AG04450 (cell line): ENCODE measurements at places on chromosomes 7 and 10. TPM values are rescaled to one million over a fixed set of nuclear protein-coding genes. Genes with fewer than 3 reads are reported as not detected.

GRCh38 chr7:151607464-151607867 is 87.8 kb upstream of the RHEB start:
- no peak for DNase-seq

- no peak for DNase-seq
Observed at GRCh38 chr7:87885018-87885417, 8.7 kb downstream of the DBF4 start.

DNA sequence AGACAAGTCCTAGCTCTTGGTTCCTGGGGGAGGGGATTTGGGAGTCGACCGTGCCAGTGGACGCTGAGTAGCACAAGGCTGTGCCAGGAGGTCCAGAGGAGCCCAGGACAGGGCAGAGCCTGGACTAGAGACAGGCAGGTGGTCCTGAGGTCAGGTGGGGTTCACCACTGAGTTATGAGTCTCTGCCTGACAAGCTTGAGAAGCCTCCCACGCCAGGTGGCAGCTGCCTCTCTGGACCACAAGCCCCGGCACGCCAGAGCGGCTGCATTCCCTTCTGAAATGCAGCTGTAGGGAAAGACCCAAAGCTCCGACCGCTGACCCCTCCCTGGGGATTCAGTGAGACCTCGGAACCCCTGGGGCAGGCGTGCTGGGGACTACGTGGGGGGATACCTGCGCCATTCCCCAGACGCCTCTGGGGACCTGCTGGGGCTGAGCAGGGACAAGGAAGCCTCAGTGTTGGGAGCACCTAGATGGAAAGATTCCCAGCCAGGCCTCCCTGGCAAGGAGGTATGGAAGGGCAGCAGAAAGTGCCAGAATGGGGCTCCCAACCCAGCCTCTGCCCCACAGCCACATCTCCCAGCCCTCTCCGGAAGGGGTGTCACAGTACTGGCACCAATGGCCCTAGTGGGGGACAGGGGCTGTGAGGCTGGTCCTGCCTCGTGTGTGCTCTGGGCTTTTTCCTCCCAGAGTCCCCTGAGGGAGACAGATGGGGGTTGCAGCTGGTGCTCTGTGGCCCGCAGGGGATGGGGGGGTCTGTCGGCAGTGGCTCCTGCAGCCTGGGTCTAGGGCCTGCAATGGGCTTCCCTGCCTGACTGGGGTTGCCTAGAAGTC is 29.0 kb downstream of the PDGFA start:
- DNase-seq: no peak

DNA sequence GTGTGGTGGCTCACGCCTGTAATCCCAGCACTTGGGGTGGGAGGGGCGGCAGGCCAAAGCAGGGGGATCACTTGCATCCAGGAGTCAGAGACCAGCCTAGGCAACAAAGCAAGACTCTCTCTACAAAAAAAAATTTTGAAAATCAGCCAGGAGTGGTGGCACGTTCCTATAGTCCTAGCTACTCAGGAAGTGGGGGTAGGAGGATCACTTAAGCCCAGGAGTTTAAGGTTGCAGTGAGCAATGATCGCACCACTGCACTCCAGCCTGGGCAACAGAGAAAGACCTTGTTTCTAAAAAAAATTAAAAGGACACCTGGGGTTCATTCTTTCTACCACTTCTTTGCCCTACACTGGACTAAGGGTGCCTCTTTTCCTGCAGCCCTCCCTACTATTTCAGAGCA is 15.1 kb downstream of the WAPL start:
- no peak for DNase-seq

DNA sequence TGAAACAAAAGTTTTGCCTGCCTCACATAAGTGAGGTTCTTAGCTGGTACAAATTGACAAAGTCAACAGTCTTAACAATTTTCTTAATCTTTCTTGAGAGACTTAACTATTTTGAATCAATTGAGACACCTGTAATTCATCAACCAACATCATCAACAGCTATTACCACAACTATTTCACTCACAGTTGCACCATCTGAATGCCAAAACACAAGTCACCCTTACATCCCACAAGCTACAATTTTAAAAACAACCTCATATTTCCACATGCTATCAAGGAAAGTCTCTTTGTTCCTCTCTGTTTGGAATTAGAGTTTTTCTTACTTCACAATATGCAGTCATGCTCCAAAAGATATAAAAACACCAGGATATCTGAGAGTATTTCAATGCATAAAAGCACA is 4.9 kb downstream of the SMURF1 start:
- no peak for DNase-seq

DNA sequence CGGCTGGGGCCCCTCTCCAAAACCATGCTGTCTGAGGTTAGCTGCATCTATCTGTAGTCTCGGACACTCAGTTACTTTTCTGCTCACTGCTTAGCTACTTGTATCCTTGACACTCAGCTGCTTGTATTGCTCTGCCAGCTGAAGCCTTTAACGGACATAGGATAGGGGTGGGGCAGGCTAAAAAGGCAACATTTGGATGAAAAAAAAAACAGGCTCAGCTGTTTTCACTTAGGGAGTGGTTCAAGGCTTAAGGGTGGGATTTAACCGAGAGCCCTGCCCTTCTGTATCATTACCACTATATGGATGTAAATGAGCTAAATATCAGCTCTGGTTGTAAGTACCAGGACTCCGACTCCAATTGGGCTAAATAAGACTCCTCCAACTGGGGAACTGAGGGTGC is 28.6 kb downstream of the LSMEM1 start:
- DNase-seq: no peak

DNA sequence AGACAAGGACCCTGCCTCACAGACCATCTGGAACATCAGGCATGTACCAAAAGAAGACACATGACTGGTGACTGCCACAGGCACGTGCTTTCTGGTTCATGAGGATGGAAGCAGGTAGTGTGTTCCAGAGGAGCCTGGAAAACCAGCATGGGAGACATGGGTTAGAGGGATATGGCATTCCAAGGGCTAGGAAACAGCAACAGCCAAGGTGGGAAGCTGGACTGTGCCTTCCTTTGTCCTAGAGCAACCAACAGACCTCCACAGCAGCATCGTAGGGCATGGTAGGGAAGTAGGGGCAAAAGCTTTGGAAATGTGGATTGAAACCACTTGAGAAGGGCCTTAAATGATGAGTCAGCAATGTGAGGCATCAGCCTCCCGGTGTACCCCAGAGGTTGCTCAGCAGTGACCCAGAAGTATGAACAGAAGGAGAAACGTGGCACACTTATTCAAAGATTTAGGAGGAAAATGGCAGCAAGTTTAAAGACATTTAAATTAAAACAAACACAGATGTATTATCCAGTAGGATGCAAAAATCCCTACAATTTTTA is 51.0 kb downstream of the PRLHR start:
- no peak for DNase-seq

DNA sequence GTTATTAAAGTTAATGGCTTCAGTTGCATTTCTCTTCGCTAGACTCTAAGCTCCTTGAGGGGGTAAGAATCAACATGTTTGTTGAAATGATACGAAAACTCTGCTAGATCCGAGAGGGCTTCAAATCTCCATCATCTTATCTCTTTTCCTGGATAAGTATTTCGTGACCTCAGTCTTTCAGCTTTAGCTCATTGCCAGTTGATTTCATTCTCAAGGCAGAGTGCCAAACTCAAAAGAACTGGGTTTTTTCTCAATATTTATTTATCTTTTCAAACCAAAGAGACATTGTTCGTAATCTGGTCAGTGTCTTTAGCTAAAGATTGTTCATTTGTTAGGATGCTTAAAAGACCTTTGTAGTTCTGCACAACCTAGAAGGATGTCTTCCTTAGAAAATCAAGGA is 108.9 kb downstream of the ARID5B start:
- DNase-seq: no peak

GRCh38 chr7:159331462-159331861 is 186.8 kb upstream of the VIPR2 start:
- DNase-seq: no peak

DNA sequence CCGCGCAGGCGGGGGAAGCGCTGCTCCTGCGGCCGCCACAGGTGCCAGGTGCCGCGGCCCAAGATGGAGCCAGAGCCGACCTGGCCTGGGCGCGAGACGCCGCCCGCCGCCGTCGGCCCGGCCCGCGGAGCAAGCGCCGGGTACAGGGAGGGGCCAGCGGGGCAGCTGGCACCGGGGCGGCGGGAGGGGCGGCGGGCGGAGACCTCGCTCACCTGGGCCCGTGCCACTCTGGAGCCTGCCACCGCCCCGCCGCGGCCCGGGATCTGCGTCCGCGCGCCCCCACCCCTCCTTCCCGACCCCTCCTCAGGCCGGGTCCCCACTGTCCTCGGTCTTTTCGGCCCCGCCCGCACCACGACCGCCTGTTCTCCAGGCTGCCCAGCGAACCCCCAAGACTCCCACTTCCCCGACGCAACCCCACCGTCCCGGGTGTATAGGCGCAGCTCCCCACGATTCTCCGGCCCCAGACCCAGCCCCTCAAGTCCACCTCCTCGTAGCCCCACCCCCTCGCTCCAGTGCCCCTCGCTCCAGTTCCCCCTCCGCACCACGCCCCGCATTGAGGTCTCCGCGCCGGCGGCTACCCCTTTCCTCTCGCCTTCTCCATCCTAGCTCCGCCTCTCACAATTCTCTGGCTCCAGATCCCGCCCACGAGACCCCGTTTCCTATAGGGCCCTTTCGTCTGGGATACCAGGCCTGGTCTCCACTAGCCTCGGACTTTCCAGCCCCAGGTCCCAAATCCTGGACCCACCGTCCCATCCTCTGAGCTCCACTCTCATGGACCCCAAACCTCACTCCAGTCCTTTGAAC is at the start of gene GPRIN2:
GPRIN2 (minus strand) TSS at position 144 of the 804 bp plus-strand sequence. CDS start 5,922 bp downstream, outside the sequence.
- no peak for DNase-seq

DNA sequence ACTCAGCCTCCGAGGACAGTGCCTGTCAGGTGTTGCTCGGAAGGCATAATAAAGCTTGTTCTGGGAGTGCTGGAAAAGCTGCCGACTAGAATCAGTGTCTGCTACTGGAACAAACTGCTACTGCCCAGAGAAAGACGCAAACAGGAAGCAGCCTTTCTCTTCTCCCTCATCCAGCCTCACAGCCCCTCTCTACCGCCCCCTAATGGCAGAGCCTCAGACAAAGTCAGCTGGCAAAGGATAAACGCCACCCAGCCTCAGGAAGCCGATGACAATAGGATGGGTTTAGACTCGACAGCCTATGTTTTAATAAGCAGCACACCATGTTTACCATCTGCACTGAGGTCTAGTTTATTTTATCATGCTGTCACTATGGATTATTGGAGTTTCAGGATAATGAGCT is 169.5 kb upstream of the LYZL1 start:
- DNase-seq: no peak

GRCh38 chr10:36301139-36301538 is 659.0 kb upstream of the FZD8 start:
- no peak for DNase-seq

DNA sequence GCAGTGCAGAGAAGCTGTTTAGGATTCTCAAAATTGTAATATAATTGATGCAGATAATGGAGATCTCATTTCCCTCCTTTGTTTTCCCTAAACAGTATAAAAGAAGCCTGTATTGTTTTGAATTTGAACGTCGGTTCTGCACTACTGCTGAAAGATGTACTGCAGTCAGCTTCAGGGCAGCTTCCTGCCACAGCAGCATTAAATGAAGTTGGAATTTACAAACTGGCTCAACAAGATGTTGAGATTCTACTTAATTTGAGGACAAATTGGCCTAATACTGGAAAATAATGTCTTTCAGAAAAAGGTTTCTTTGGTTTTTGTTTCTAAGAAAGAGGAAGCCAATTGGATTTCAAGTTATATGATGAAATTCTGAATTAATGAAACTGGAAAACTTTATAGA is 14.3 kb downstream of the EFCAB10 start:
- DNase-seq: no peak

DNA sequence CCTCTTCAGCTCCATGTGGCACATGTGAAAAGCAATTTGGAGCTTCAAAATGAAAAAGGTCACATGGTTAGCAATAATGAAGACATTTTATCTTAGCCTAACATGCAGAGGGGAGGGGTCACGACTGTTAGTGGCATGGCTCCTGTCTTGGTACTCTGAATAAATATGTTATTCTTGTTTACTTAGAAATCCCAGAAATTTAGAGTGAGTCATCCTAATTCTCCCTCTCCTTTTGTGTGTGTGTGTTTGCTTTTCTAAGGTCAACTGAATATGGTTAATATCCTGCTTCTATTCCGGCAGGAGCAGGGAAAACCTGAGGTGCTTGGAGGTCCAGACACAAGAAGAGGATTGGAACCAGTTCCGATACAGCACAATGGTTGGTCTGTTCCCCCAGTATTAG is 17.6 kb downstream of the BCCIP start:
- no peak for DNase-seq

DNA sequence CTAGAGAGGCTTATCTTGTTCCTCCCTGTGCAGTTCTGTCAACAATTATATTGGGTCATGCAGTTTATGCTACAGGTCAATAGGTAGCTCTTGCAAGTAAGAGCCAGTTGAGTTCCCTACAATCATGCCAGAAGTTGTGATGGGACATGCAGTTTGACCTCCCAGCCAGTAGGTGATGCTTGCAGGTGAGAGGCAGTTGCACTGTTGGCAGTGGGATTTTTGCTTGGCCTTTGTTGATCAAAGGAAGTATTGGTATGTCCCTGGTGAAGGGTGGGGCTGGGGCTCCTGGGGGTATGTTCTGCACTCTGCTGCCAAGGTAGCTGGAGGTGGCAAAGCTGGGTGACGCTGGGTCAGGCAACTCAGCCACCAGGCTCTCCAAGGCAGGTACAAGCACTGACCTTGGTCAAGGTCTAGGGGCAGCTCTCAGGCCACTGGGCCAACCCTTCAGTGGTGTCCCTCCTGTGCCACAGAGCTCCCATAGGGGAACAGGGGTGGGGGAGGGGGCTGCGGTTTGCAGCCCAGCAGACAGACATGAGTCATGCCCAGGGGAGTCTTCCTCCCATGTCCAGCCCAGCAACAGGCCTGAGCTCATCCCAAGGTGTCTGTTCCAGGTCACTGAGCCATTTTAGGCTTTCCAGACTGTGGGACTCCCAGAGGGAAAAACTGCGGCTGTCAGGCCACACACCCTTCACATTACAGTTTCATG is 43.3 kb downstream of the MEOX2 start:
- DNase-seq: no peak

GRCh38 chr7:148905093-148905666 is 21.1 kb upstream of the EZH2 start:
- no peak for DNase-seq

Gene CRHR2
- polyA plus RNA-seq: not detected in 2 replicates

Gene KNDC1
- 0.46 and 0.56 TPM in 2 replicates for polyA plus RNA-seq

Gene TAS2R3
- polyA plus RNA-seq: 0.19 and 0.21 TPM in 2 replicates

Gene PLEKHS1
- polyA plus RNA-seq: not detected in 2 replicates

Gene HECW1
- 2.6 and 3.2 TPM in 2 replicates for polyA plus RNA-seq

Gene PTPRN2
- polyA plus RNA-seq: 0.02 and 0.04 TPM in 2 replicates
